ENCODE measurements at places on chromosomes 1 and 21.

- DNase-seq: no peak
These were observed 3.3 kb downstream of the SUMO3 start for GRCh38 chr21:44814498-44815023.

DNA sequence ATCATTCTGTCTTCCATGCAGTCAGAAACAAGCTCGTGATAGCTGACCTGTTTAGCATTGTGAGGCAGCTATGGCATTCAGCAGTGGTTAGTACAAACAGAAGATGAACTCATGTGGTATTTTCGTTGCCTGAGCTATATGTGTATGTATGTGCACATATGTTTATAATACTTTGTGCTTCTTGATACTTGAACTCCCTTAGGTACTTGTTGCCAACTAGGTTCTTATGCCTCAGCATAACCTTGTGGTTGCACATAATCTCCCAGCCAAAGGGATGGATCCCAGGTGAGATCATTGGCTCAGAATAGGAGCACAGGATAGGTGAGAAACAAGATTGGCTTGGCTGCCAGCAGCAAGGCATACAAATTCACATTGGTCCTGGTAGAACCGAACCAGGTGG lies 86.1 kb downstream of the VPS26C start:
- no peak for DNase-seq

DNA sequence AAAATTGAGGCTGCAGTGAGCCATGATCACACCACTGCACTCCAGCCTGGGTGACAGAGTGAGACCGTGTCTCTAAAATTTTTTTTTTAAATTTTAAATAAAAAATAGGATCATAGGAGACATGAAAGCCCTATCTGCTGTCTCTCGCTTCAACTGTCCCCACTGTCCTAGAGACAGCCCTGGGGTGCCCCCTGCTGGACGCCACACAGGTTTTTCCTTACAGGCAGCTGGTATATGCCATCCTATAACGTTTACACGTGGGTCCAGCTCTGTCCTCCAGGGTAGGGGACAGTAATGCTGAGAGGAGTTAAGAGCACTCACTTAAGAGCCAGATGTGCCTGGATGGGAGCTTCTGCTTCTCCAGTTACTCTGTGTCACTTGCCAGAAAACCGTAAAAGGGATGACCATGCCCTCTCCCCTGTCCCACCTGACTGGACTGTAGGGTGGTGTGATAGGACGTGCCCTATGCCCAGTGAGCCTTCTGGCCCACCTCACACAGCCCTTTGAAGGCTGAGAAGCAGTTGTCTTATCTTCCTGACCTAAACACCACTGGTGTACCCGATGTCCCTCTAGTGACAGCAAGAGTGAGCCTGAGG lies 8.5 kb downstream of the FBXO2 start:
- DNase-seq: peak; percentile 79

DNA sequence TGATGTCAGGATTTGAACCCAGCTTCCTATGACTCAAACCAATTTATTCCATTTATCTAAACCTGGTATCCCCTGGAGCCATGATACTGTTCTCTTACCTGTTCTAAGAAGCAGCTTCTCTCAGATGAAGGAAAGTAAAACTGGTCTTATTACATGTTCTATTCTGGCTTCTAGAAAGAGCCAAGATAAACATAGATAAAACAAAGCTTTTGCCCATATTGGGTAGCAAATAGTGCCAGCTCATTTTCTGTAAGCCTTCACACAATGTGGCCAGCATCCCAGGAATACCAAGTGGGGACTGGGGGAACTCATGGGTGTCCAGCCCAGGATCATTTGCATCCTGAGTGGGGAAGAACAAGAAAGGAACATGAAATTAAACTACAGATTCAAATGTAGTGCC lies 53.5 kb upstream of the EPHA8 start:
- no peak for DNase-seq

DNA sequence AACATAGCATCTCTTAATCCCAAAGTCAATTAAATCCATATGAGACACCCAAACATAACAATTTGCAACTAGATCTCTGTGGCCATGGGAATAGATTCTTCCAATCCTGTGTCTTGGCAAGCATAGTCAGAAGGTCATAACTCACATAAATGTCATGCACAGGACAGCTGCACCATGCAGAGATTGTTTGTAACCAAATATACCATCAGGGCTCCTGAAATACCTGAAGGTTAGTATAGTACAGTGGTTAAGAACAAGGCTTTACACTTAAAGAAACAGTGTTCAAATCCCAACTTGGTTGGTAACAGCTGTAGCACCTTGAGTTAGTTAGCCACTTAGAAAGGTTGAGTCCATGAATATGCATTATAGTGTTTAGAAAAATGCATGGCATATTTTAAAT lies 82.6 kb upstream of the CCDC190 start:
- DNase-seq: no peak

GRCh38 chr1:248243204-248243603 lies 12.0 kb downstream of the OR2M4 start:
- peak; percentile 0 for DNase-seq

GRCh38 chr1:100441651-100442050 lies 89.3 kb downstream of the CDC14A start:
- peak; percentile 21 for DNase-seq
